ENCODE measurements at places on chromosomes 11 and 22. TPM values are rescaled to one million over a fixed set of nuclear protein-coding genes. Genes with fewer than 3 reads are reported as not detected.

DNA sequence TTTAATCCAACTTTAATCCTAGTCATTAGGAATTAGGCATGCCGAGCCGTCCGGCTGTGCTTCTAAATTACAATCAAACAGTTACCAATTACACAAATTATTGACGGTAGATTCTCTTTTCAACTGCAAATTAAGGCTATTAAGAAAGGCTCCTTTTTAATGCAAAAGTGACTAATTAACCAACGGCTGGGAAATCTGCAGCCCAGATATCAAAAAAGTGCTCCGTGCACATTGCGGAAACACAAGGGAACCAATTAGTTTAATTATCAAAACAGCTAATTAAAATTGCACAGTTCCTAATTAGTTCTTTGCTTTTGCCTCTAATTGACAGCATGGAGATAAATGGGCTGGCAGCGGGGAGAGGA is 19.4 kb upstream of the LMO1 start:
- no peak for DNase-seq

- DNase-seq, result no peak
Observed at GRCh38 chr11:30143098-30143705, 87.6 kb upstream of the FSHB start.

DNA sequence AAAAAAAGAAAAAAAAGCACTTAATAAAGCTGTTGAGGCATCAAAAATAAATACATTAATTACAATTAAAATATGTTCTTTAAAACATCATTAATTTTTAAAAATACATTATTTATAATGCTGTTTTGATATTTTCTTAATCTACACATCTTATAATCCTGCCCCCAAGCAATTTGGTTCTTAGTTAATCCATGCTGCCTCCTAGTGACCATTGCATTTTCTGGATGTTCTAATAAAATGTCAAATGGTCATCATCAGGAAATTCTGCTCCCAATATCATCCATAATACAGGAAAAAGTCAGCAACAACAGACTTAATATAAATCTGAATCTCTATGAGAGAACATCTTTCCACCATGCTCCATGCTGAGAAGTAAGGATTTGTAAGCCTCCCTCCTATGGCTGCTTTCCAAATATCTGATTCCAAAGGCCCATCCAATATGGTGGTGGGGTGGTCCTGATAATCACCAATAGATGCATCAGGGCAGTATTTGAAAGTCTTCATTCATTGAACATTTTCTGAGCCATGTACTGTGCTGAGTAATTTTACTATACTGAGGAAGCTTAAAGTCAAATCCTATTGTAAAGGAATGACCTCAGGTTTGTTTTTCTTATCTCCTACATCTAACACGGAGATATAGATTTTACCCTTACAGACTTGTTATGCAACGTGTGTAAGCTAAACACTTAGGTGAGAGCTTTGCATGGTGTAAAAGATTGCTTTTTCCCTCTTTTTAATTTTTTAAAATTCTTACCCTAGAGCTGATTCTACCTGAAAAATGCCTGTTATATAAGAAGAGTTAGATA is 124.7 kb upstream of the BMAL1 start:
- DNase-seq, result no peak

The ROBO3 gene
- 19.6 TPM for total RNA-seq

The TUBA8 gene
- total RNA-seq, result 0.99 TPM
